ENCODE measurements at places on chromosomes 3 and 15. TPM values are rescaled to one million over a fixed set of nuclear protein-coding genes. Genes with fewer than 3 reads are reported as not detected.

- DNase-seq = no peak
Measured at GRCh38 chr15:77035584-77035983, 35.3 kb downstream of the TSPAN3 start.

DNA sequence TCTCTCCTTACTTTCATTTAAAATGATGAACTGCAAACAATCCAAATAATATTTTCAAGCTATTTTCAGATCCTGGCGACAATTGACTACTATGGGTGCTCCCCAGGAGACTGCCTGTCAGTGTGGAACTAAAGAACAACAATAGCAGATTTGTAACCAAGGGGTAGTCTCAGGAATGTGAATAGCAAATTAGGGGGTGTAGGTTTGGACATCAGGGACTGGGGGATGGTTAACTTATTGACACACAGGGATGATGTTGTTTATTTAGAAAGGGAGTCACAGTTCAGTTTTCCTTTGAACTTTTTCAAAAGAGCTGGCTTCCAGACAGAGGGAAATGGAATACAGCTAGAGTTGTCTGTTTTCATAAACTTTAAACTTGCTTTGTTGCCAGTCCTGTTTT is 229.8 kb downstream of the LRTM1 start:
- DNase-seq = no peak

- DNase-seq = no peak
Measured at GRCh38 chr15:50355619-50355905, 564 bp upstream of the GABPB1 start.

- no peak for DNase-seq
Measured at GRCh38 chr3:188303286-188303799, 149.4 kb downstream of the LPP start.

- DNase-seq = no peak
Measured at GRCh38 chr3:123621186-123621849, 36.5 kb upstream of the HACD2 start.

GRCh38 chr3:184727357-184728009 is 15.6 kb upstream of the MAGEF1 start:
- DNase-seq = no peak

DNA sequence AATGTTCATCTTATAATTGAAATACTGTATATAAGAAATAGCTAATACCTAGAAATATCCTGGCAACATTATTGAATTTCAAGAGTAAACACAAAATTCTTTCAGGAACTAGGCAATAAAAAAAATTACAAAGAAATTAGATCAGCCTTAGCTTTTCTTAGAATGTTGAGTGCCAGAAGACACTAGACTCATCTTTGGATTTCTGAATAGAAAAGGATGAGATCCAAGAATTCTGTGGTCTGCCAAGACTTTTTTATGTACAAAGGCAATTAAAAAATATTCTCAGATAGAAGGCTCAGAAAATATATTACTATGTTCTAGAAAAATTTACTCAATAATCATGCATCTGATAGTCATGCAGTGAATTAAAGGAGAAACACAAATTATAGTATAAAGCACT is 294.5 kb upstream of the CDIN1 start:
- no peak for DNase-seq

GOLGA8S gene
- 1.3 TPM for total RNA-seq

TRIM71 gene
- total RNA-seq = not detected

LMLN gene
- 8.2 TPM for total RNA-seq

All from activated naive CD8-positive, alpha-beta T cell treated with anti-CD3 and anti-CD28 coated beads, Interleukin-2, amount 10 ng/mL, durations not matched to agents 7 days and 5 days (primary cell).